NCI-H748 treated with DMSO at 0.1 percent for 48 hours (cell line): ENCODE measurements at places on chromosomes 4 and X.
A peak's percentile ranks its signal among the peaks of the same experiment; 100 is the strongest.

DNA sequence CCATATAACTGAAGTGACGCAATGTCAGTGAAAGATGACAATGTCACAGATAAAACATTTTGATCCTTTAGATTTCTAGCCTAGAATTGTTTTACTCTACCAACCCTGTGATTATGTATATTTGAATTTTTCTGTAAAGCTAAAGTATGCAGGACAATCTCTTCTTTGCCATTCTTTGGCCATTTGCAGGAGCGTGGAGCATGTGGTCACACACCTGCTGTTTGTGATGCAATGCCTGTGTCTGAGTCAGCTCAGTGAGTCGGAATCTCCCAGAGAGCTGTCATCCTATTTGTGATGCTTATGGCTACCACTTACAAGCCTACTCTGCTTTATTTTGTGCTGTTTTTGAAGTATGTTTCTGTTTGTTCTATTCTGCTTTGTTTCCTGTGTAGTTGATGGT lies 214.5 kb downstream of the NAF1 start:
- no peak for DNase-seq

- no peak for DNase-seq
Measured at GRCh38 chrX:67585401-67585800, 41.6 kb downstream of the AR start.

- DNase-seq, result no peak
Measured at GRCh38 chrX:40987413-40987812, 97.8 kb upstream of the USP9X start.

GRCh38 chr4:130395871-130396270 lies 1299.9 kb downstream of the C4orf33 start:
- DNase-seq, result no peak

DNA sequence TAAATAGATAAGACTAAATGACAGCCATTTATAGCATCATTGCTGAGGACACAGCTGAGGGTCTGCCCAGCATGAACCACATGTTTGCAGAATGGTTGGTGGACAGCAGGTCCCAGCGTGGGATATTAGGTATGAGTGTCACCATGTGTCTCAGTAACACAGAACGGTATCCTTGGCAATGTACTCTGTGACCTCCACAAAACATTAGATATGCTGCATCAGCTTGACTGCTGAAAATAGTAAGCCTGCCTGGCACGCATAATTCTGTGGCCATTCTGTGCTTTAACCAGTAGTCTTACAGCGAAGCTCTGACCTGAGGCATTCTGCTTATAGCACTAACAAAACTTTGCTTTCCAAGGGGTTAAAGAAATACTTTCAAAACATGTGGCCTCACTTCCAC lies 32.0 kb downstream of the LIMCH1 start:
- no peak for DNase-seq

- DNase-seq, result no peak
Measured at GRCh38 chr4:7812231-7812857, 127.3 kb downstream of the AFAP1 start.

DNA sequence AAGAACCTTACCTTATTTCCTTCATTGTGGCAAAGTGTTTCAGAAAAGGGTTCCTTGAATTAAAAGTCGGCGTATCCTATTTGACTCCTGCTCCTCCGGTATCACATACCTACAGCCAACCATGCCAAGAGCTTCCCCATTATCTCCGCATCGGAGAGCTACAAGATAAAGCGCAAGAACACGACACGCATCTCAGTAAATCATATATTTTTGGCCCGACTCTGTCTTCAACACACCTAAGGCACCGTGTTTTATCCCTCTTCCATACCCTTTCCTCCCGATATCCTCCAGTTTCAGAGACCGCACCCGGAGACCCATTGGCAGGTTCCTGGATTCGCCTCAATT lies 497 bp upstream of the THAP9 start:
- peak; percentile 50 for DNase-seq

DNA sequence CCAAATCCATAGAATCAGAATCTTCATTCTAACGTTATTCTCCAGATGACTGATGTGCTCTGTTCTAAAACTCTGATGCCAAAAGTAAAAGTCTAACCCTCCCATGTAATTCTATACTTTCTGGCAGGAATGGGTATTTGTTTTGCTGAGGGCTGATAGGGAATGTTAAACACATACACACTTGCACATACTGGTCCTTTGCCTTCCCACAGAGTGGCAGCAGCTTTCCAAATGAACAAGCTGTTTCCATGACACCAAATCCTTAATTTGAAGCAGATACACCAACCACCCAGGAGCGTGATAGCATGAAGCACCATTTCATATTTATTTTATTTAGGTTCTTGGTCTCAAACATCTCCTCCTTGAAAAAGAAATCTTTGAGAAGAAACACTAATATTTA lies 155.5 kb upstream of the PRDX4 start:
- no peak for DNase-seq

GRCh38 chrX:152154050-152154449 lies 15.7 kb upstream of the MAGEA10 start:
- no peak for DNase-seq

DNA sequence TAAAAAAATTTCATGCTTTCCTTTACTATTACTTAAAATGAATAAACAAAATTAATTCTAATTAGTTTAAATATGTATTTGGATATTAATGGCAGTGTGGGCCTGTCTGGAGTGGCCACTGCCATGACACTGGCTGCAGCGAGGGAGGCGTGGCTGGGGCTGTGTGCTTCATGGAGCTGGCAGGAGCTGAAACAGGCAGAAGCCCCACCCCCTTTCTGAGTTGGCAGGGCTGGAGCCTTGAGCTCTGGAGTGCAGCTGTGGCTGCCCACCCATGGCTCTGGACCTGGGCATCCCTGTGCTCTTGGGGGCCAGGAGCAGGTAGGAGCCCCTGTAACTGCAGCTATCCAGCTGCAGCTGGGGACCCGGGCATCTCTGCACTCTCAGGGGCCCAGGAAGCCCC lies 8.2 kb upstream of the HSD17B11 start:
- DNase-seq, result no peak
